ENCODE measurements at places on chromosomes 13 and 19. TPM values are rescaled to one million over a fixed set of nuclear protein-coding genes. Genes with fewer than 3 reads are reported as not detected.

The KLK2 gene
- not detected for total RNA-seq

DNA sequence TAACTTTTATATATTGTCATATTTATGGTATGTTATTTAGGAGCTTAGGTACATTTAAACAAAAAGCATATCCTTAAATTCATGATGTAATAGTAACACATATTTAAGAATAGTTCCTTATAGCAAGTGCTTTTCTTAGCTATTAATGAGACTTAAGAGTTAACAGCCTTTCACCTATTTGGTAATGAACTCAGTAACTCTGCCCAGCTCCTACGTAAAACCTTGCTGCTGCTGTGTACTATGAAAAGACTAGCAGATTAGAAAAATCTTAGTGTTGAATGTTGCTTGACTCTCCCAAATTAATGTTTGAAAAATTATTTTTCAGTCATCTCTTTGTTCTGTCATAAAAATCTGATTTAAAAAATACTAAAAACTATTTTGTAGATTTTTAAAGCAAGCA lies 6.9 kb downstream of the GPR180 start:
- no peak for DNase-seq

The SERP2 gene
- 2.6 TPM for total RNA-seq

DNA sequence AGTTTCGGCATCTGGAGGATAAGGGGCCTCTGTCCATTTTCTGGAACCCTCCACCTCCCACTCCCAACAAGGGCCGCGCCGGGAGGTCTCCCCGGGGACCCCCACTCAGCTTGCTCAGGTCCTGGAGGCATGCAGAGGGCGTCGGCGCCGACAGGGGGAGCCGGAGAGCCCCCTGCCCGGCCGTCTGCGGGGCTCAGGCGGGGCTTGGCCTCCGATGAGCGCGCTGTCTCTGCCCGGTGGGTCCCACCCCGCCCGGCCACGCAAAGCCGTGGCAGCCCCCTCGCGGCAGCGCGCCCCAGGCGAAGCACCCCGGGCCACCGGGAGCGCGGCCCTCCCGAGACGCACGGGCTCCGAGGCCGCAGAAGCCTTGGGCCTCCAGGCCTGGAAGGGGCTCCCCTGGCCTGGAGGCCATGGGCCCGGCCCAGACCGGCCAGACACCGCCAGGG lies 149.7 kb upstream of the ZNF536 start:
- DNase-seq = no peak

- DNase-seq = no peak
Measured at GRCh38 chr13:76871432-76871831, 14.8 kb downstream of the KCTD12 start.

The C19orf85 gene
- total RNA-seq = not detected

The BRME1 gene
- total RNA-seq = 2.0 TPM

GRCh38 chr19:4502282-4503131 lies 15.8 kb downstream of the PLIN4 start:
- no peak for DNase-seq

The NPHS1 gene
- total RNA-seq = 0.05 TPM

GRCh38 chr19:10112895-10113591 lies 1.6 kb downstream of the P2RY11 start:
- DNase-seq = no peak

- DNase-seq = no peak
Measured at GRCh38 chr19:40320558-40320935, 27.6 kb downstream of the C19orf47 start.

The ZIK1 gene
- 18.8 TPM for total RNA-seq

GRCh38 chr19:51128227-51128626 lies 3.5 kb downstream of the SIGLEC9 start:
- no peak for DNase-seq

The SIPA1L3 gene
- total RNA-seq = 11.5 TPM

DNA sequence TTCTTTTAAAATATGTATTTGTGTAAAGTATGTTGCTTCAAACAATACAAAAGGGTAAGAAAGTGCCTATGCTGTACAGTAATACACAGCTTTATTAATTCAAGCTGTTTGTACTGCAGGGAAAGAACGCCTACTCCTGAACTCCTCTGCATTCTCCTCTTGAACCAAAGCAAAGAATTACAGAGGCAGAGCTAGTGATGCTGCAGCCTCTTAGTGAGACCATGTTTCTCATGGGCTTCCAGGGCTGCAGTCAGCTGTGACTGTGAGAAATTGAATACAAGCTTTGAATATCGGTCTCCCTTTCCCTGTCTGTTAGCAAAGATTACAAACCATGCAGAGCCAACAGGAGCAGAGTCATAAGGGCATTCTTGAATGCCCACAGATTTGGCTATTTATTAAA lies 248.5 kb downstream of the SLITRK1 start:
- DNase-seq = no peak

- no peak for DNase-seq
Measured at GRCh38 chr13:64553411-64554129, 2676.6 kb downstream of the PCDH9 start.

GRCh38 chr19:48741129-48741999 lies 954 bp upstream of the RASIP1 start:
- no peak for DNase-seq

DNA sequence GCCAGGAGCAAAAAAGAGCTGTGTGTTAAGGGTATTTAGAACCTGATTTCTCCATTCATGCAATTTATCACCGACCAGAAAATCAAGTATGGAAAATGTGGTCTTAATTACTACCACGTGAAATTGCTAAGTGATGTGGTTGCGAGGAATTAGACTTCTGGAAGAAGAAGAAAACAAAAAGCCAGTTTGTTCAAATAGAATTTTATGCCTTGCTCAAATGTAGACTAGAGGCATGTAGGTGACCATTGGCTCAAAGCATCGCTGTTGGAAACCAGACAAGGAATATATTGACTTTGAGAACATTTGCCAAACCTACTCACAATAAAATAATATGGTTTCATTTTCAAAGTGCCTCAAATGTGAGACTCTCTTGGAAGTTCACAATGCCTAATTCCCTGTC lies 57.3 kb upstream of the LRCH1 start:
- DNase-seq = no peak

- no peak for DNase-seq
Measured at GRCh38 chr19:33805840-33806433, 9.3 kb downstream of the KCTD15 start.

DNA sequence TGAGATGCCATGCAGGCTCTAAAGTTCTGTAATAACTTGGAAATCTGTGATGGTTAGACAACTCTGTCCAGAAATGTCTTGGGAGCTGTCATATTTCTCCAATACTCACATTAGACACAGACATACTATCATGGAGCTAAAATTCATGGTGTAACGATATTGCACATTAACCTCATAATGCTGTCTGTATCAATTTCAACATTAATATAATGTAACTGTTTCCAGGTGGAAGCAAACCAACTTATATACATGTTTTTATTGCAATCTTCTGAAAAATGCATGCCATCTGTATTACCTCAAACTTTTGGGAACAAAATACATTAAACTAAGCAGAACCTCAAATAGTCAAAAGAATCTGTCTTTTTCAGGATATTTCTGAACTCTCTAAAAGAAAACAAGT lies 14.7 kb upstream of the SPART start:
- no peak for DNase-seq

DNA sequence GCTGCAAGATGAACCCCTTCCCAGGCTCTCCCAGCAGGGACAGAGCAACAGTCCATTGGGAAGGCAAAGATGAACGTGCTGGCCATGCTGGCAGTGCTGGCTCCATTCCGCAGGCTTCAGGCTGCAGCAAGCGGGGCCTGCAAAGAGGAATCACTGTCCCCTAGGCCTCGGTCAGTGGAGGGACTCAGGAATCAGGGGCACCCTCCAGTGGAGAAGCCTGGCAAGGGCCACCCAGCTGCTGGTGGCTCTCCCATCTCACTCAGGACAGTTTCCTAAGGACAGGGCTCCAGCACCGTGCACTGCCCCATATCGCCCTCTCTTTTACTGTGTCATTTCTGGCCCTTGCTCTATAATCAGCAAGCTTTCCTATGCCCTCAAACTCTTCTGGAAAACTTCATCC lies 498.6 kb downstream of the EFNB2 start:
- no peak for DNase-seq

- no peak for DNase-seq
Measured at GRCh38 chr19:3456925-3457527, 23.3 kb downstream of the SMIM24 start.

The MISP gene
- 1.4 TPM for total RNA-seq

DNA sequence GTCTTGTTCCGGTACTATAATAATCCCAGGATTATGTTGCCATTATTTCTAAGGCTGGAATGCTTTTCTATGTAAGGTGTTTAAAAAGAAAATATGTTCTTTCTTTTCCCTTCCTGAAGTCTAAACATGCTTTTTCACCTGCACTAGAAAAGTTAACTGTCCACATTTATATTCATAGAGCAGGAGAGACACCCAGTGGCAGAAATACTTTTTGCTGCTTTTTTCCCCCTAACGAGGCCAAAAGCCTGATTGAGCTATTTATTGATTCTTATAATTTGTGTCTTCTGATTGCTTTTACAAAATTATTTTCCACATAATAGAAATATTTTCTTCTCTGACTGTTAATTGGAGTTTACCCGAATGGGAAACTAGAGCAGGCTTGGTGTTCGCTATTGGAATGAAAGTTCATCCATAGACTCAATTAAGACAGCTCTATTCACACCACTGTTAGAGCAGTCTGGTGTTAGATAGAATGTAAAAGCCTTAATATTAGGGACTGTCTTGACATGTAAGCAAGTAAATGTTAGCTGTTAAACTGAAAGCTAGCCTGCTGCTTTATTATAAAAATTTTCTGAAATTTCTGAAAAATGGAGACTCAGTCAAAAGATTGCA lies 15.8 kb downstream of the GPR180 start:
- DNase-seq = peak; percentile 21

- no peak for DNase-seq
Measured at GRCh38 chr13:112446347-112446861, 70.2 kb downstream of the SPACA7 start.

The C19orf33 gene
- total RNA-seq = 36.8 TPM
